WERI-Rb-1 (cell line): ENCODE measurements at places on chromosomes 12 and 14.
A peak's percentile ranks its signal among the peaks of the same experiment; 100 is the strongest.

- no peak for DNase-seq
These were observed 119.8 kb downstream of the TBX5 start for GRCh38 chr12:114286145-114286544.

- peak; percentile 86 for DNase-seq
These were observed 3.1 kb downstream of the CCND2 start for GRCh38 chr12:4276524-4277204.

DNA sequence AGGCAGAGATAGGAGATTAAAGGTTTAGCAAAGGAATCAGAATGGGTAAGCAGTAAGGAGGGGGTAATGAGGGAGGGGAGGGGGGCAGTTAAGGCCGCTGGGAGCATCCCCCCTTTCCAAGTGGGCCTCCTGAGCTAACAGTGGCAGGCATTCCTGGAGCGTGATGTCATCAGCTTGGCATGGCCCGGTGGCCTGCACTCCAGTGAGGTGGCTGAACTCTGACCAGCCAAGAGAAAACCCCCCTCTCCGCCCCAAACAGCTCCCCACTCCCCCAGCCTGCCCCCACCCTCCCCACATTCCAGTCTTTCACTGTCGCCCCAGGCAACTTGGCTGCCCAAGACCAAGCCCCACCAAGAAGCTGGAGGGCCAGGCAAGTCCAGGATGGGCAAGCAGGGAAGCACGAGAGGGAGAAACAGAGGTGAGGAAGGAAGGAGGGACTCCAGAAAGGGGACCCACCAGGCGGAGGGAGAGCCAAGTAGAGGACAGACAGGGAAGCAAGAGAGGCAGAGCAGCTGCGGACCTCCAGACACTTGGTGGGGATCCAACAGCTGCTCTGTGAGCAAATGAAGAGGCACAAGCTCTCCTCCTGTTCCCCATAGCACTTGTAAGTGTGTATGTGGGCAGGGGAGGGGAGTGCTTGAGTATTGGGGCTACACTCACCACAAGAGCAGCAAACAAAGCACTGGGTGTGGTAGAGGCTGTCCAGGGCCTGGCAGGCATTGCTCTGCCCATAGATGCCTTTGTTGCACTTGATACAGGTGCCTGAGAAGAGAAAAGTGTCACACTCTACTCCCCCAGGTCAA lies 4.5 kb downstream of the AJUBA start:
- DNase-seq = peak; percentile 77

- peak; percentile 77 for DNase-seq
These were observed 376.9 kb downstream of the GALC start for GRCh38 chr14:87615822-87616679.

GRCh38 chr12:131850856-131851559 lies 22.8 kb downstream of the MMP17 start:
- DNase-seq = no peak

- DNase-seq = no peak
These were observed 5.7 kb upstream of the SLC38A4 start for GRCh38 chr12:46831335-46832129.
